ENCODE measurements at places on chromosomes 1 and 21. TPM values are rescaled to one million over a fixed set of nuclear protein-coding genes. Genes with fewer than 3 reads are reported as not detected.

The BATF3 gene
- total RNA-seq, result 2.5 TPM

The NEK2 gene
- 36.4 TPM for total RNA-seq

The CLIC4 gene
- total RNA-seq, result 148 TPM

The INSRR gene
- not detected for total RNA-seq

The RIMKLA gene
- total RNA-seq, result 0.14 TPM

The NTRK1 gene
- total RNA-seq, result not detected

The OR2T35 gene
- total RNA-seq, result not detected

The NLRP3 gene
- 7.4 TPM for total RNA-seq

The RSPO1 gene
- total RNA-seq, result not detected

The HRNR gene
- not detected for total RNA-seq

The HFM1 gene
- total RNA-seq, result 0.94 TPM

The KCNJ6 gene
- under 0.01 TPM for total RNA-seq

The HSD3B2 gene
- total RNA-seq, result not detected

The C8A gene
- not detected for total RNA-seq

The SGIP1 gene
- 6.9 TPM for total RNA-seq

The PKLR gene
- not detected for total RNA-seq

The TNFRSF14 gene
- 2.7 TPM for total RNA-seq

The FAM72D gene
- total RNA-seq, result 6.1 TPM

The IFFO2 gene
- total RNA-seq, result 61.8 TPM

The TFF2 gene
- not detected for total RNA-seq

The LCE1D gene
- not detected for total RNA-seq

The LYST gene
- 10.3 TPM for total RNA-seq

The NPL gene
- 0.06 TPM for total RNA-seq

The ERO1B gene
- total RNA-seq, result 3.3 TPM

The THEM5 gene
- not detected for total RNA-seq

The SPATA1 gene
- 0.23 TPM for total RNA-seq

The NID1 gene
- 19.2 TPM for total RNA-seq

The ANKRD45 gene
- not detected for total RNA-seq

The S100A14 gene
- 11.2 TPM for total RNA-seq

The DNALI1 gene
- 3.5 TPM for total RNA-seq

The PALMD gene
- not detected for total RNA-seq

The VTCN1 gene
- 4.3 TPM for total RNA-seq

The UMODL1 gene
- total RNA-seq, result not detected

The ZNF672 gene
- total RNA-seq, result 26.1 TPM

The TNFSF4 gene
- total RNA-seq, result 0.35 TPM

The ADORA3 gene
- not detected for total RNA-seq

The TMEM200B gene
- total RNA-seq, result 6.9 TPM

The TDRD10 gene
- total RNA-seq, result not detected

The PADI2 gene
- total RNA-seq, result 1.5 TPM

The RNU1-2 gene
- under 0.01 TPM for total RNA-seq

The RGL1 gene
- total RNA-seq, result 2.8 TPM

The COL9A2 gene
- total RNA-seq, result 6.7 TPM

The COL8A2 gene
- 0.06 TPM for total RNA-seq

The CEP104 gene
- 18.3 TPM for total RNA-seq

The PLPP3 gene
- total RNA-seq, result 2.2 TPM

The TSTD1 gene
- 148 TPM for total RNA-seq

The CYB561D1 gene
- total RNA-seq, result 3.6 TPM

The SLC6A9 gene
- 4.1 TPM for total RNA-seq

The TNFRSF1B gene
- 1.5 TPM for total RNA-seq

The ANGEL2 gene
- 27.4 TPM for total RNA-seq

The OR2T29 gene
- total RNA-seq, result not detected

The HTR6 gene
- total RNA-seq, result not detected

The PADI1 gene
- 3.4 TPM for total RNA-seq

The BNIPL gene
- total RNA-seq, result not detected

Measured in epithelial cell of proximal tubule (primary cell).